ENCODE measurements at places on chromosomes 12 and 14.

- H3K4me3 ChIP-seq, result no peak overlapping the region
- H3K36me3 ChIP-seq, result peaks cover 5% of the 10 kb centered on the region
- DNase-seq, result no peak
- peaks cover 5% of the 10 kb centered on the region for H3K4me1 ChIP-seq
- H3K27ac ChIP-seq, result no peak overlapping the region
Measured at GRCh38 chr12:31737345-31737744, 8.5 kb upstream of the AMN1 start.

- H3K27ac ChIP-seq, result no peak overlapping the region
- H3K4me3 ChIP-seq, result no peak overlapping the region
- H3K27me3 ChIP-seq, result peaks cover 6% of the 10 kb centered on the region
- no peak for DNase-seq
Measured at GRCh38 chr12:22530-23201, 43.9 kb upstream of the IQSEC3 start.

- no peak overlapping the region for H3K27ac ChIP-seq
- H3K36me3 ChIP-seq, result no peaks in the 10 kb centered on the region
- no peaks in the 10 kb centered on the region for H3K4me1 ChIP-seq
Measured at GRCh38 chr14:22039938-22040780, 366.5 kb upstream of the OR4E1 start.

DNA sequence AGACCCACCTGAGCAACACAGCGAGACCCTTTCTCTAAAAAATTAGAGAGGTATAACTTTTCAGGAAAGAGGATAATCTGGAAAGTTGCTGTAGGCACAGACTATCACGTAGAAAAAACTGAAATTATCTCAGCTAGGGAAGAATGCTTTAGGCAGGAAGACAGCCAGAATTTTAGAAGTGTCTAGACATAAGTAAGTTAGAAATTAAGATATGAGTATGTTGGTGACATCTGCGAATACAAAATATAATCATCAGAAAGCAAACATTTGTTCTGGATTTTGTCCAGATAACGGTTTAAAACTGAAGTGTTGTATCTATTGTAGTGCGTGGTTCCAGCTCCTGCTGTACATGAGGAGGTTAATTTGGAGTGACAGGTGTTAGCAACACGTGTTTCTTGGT, 123.2 kb downstream of the FBXL14 start:
- H3K4me1 ChIP-seq, result peaks cover 12% of the 10 kb centered on the region
- no peak overlapping the region for H3K27ac ChIP-seq
- H3K4me3 ChIP-seq, result no peak overlapping the region
- H3K27me3 ChIP-seq, result no peaks in the 10 kb centered on the region
- no peak for DNase-seq
- peaks cover 6% of the 10 kb centered on the region for H3K36me3 ChIP-seq

- H3K27ac ChIP-seq, result peak overlapping the region; percentile 49
- H3K4me3 ChIP-seq, result peak overlapping the region; percentile 89
- H3K36me3 ChIP-seq, result no peaks in the 10 kb centered on the region
- H3K4me1 ChIP-seq, result peaks cover 42% of the 10 kb centered on the region
- DNase-seq, result peak; percentile 66
Measured at GRCh38 chr14:20631023-20631879, 10.2 kb downstream of the OR6S1 start.

GRCh38 chr12:106495354-106495965, 87.3 kb upstream of the RFX4 start:
- H3K4me3 ChIP-seq, result no peak overlapping the region
- no peaks in the 10 kb centered on the region for H3K36me3 ChIP-seq
- DNase-seq, result no peak
- H3K27me3 ChIP-seq, result no peaks in the 10 kb centered on the region
- H3K27ac ChIP-seq, result no peak overlapping the region

DNA sequence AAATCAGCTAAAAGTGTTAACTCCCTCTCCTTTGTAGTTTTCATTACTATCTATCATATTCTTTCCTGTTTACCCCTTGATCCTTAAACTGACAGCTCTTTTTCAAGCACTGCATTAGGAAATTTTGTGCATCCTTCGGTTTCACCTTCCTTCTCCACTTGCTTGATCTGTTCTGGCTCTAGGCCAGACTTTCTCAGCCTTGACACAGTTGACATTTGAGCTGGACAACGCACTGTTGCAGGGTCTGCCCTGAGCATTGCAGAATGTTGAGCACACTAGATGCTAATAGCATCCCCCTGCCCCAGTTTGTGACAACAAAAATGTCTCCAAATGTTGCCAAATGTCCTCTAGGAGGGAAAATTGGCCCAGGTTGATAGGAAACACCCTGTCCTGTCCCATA, 75.4 kb upstream of the KCNJ8 start:
- H3K36me3 ChIP-seq, result no peaks in the 10 kb centered on the region
- H3K27me3 ChIP-seq, result no peaks in the 10 kb centered on the region
- H3K4me3 ChIP-seq, result no peak overlapping the region

GRCh38 chr12:75528272-75528671, 16.9 kb upstream of the KRR1 start:
- no peak overlapping the region for H3K27ac ChIP-seq
- H3K4me1 ChIP-seq, result no peaks in the 10 kb centered on the region
- no peaks in the 10 kb centered on the region for H3K27me3 ChIP-seq
- no peak for DNase-seq
- H3K36me3 ChIP-seq, result no peaks in the 10 kb centered on the region
- no peak overlapping the region for H3K4me3 ChIP-seq

- H3K27me3 ChIP-seq, result no peaks in the 10 kb centered on the region
- no peak overlapping the region for H3K4me3 ChIP-seq
- DNase-seq, result no peak
Measured at GRCh38 chr14:94427016-94427613, 25.5 kb downstream of the SERPINA11 start.

- H3K4me3 ChIP-seq, result peak overlapping the region; percentile 96
- H3K36me3 ChIP-seq, result peaks cover 12% of the 10 kb centered on the region
- DNase-seq, result peak; percentile 60
- H3K27me3 ChIP-seq, result peaks cover 28% of the 10 kb centered on the region
Measured at GRCh38 chr12:53046655-53047220, 3.1 kb upstream of the TNS2 start.

DNA sequence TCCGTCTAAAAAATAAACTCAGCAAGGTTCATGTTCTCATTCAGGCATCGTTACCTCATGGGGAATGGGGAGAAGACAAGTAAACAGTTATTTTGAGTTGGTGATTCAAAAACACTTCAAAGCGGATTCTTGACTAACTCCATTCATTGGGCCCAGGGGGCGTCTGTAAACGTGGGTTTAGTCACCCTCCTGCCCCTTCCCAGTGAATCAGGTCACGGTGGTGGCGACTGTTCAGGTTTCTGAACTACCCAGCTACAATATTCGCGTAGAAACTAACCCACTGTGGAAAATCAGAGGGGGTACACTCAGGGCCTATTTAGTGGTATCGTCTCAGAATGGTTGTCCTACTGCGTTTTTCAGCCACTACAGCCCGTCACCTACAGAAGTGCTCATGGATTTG, 15.2 kb downstream of the OR6S1 start:
- H3K4me1 ChIP-seq, result peaks cover 58% of the 10 kb centered on the region
- peaks cover 19% of the 10 kb centered on the region for H3K27me3 ChIP-seq
- peak overlapping the region; percentile 75 for H3K4me3 ChIP-seq
- H3K36me3 ChIP-seq, result peaks cover 4% of the 10 kb centered on the region

DNA sequence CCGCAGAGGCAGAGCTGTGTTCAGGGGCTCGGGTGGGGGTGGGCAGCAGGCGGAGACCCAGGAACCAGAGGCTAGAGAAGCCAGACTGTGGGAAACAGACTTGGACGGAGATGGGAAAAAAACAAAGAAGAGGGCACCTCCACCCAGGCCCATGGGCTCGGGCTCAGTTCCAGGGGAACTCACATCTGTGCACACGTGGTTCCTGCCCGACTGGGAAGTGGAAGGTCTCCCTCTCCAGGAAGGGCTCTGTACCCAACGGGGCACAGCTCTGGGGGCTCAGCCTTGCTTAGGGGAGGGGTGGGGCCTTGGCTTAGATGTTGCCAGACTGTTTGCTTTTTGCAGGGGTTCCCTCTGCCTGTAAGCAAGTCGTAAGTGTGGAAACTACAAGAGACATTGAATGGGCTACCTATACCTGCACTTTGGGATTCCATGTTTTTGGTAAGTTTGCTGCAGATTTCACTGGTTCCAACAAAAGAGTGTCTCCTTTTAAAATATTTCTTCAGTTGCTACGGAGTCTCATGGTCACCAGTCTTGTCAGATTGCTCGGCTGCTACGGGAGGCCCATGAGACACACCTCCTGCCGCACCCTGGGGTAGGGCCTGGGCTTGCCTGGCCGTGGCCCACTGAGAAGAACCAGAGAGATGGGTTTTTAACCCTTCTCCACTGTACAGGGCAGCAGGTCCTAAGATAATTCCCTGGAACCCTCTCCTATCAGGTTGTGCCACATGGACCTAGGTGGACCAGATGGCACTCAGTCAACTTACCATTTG, 127.6 kb upstream of the EVL start:
- DNase-seq, result no peak
- no peaks in the 10 kb centered on the region for H3K27me3 ChIP-seq
- H3K4me3 ChIP-seq, result no peak overlapping the region
- no peak overlapping the region for H3K27ac ChIP-seq

GRCh38 chr14:70641548-70642302, at the start of gene TTC9:
Gene TTC9 (plus strand): TSS chr14:70641916. CDS start chr14:70642130, 214 bp downstream.
- peaks cover 10% of the 10 kb centered on the region for H3K27me3 ChIP-seq
- peak within 1 kb of the TSS; percentile 98 for H3K4me3 ChIP-seq
- peak within 1 kb of the TSS; percentile 74 for H3K27ac ChIP-seq
- H3K36me3 ChIP-seq, result peaks cover 5% of the 10 kb centered on the region
- peaks cover 44% of the 10 kb centered on the region for H3K4me1 ChIP-seq

- H3K27me3 ChIP-seq, result no peaks in the 10 kb centered on the region
- no peak overlapping the region for H3K27ac ChIP-seq
- no peak for DNase-seq
- no peaks in the 10 kb centered on the region for H3K36me3 ChIP-seq
Measured at GRCh38 chr14:77955816-77956484, 156.0 kb downstream of the ADCK1 start.

GRCh38 chr14:90758959-90759358, 57.3 kb downstream of the TTC7B start:
- no peak overlapping the region for H3K4me3 ChIP-seq
- peaks cover 11% of the 10 kb centered on the region for H3K36me3 ChIP-seq
- H3K4me1 ChIP-seq, result peaks cover 41% of the 10 kb centered on the region
- peak overlapping the region; percentile 82 for H3K27ac ChIP-seq
- peaks cover 9% of the 10 kb centered on the region for H3K27me3 ChIP-seq
- DNase-seq, result peak; percentile 26
